GM04503 (cell line): ENCODE measurements at places on chromosomes 11 and 22.

DNA sequence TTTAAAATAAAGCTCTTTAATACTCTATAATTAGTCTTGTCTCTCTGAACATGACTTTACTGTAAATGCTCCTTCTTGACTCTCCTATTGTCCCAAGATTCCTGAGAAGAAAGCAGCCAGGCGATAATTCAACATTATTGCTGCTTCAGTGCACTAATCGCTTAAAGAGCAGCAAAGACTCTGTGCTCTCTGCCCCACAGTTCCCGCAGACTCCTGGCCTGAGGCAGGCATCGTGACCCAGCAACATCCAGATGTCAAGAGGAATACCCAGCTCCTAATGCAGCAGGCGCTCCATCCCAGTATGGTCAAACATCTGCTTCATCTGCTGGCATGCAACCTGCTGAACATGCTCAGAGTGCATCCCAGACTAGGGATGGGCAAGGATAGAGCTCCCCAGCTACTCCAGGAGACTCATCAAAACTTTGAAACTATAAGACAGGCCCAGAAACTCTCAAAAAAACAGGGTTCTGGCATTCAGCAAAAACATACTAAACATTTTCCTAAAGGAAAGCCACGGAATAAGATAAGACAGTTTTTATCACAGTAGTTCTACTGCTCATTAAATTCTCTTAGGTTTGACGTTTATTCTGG is 270.0 kb downstream of the SOX6 start:
- no peak for DNase-seq

GRCh38 chr11:67581469-67581868 is 2.1 kb upstream of the GSTP1 start:
- DNase-seq: no peak

DNA sequence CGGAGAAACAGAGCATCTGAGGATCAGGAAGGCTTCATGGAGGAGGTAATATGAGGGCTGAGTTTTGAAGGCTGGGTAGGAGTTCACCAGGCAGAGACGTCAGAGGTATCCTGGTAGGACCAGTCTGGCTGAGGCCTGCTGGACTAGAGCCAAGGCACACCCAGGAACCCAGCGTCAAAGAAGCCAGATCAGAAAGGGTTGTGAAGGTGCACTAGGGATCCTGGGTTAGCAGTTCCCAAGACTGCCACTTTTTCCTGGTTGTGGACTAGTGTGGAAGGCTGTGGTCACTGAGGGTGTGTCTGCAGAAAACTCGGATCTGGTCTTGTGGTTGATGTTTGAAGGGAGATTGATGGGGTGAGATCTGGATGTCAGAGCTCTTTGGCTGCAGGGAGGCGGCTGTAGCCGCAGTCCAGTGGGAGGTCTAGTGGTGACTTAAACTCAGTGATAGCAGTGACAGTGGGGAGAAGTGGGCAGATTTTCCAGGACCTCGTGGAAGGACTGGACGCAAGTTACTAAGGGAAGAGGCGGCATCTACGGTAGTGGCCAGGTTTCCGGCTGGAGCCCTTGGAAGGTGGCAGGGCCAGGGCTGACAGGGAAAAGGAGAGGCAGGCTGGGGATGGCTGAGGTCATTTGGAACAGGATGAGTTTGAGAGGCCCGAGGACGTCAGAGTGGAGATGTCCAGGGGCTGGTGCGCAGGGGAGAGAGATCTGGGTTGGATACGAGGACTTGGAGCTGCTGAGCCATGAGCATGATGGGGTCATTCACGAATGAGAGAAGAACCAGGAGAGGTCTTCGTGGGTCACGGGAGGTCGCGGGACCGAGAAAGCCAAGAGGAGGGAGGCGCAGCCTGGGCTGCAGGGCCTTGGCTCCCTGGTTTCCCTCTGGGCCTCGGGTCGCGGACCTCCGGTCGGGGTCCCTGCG is 10.9 kb downstream of the RELA start:
- DNase-seq: no peak

GRCh38 chr11:76690736-76691135 is 20.2 kb upstream of the LRRC32 start:
- peak; percentile 36 for DNase-seq

- DNase-seq: no peak
Observed at GRCh38 chr11:73412308-73412707, 36.1 kb downstream of the RELT start.

DNA sequence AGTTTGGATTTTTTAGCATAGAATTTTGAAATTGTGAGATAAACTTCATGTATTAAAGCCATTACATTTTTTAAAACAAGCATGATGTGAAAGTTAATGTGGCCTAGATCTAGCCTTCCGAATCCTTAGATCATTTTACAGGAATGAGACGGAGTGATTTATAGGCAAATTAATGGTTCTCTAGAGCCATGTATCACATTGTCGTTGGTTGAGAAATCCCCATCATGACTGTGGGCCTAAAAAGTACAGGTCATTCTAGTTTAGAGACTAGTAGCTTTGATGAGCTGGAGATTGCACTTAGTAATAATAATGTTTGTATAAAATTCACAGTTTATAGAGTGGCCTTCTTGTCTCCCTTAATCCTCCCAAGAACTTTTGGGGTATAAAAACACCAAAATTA is 7.1 kb downstream of the EWSR1 start:
- no peak for DNase-seq

DNA sequence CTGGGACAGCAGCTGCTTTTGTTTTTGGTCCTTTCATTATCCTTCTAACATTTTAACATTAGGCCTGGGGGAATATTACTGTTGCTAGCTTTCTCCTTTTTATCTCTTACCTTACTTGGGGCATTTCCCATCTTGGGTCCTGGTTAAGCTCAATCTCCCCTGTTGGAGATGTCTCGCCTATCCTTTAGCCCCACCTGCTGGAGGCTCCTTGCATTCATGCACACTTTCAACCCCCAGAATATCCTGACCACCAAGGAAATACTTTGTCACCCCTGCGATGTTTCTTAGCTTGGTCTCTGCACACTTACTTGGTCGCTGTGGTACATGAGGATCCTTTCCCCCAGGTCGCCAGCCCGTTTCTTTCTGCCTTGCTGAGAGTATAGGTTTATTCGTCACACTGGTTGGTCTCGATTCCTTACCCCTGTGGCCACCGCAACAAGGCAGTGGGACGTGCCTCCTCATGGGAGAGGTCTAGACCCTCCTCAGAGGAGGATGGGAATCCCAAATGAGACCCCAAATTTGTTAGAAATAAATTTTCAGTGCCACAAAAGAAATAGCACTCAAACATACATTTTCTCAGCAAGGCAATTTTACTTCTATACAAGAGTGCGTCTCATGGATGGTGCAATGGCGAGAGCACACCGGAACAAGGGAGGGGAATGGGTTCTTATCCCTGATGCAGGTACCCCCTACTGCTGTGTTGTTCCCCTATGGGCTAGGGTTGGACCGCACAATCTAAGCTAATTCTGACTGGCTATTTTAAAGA is 5.4 kb upstream of the TXN2 start:
- DNase-seq: no peak

DNA sequence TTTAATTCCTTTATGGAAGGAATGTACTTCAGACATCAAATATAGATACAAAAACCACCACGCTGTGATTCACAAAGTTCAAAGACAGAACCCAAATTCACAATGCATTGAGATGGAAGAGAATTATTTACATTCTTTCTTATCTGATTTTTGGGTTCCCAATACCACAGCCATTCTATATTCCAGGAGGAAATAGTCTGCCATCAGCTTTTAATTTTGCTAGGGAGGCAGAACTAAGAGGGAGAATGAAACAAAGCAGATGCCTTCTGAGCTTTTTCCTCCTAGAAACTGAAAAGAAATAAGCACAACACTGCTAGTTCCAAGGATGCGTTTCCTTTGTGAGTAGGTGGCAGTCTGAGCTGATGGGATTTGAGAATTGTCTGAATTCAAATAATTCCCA is 283.0 kb upstream of the NARS2 start:
- DNase-seq: no peak

GRCh38 chr11:48032721-48033120 is 52.4 kb downstream of the PTPRJ start:
- no peak for DNase-seq

DNA sequence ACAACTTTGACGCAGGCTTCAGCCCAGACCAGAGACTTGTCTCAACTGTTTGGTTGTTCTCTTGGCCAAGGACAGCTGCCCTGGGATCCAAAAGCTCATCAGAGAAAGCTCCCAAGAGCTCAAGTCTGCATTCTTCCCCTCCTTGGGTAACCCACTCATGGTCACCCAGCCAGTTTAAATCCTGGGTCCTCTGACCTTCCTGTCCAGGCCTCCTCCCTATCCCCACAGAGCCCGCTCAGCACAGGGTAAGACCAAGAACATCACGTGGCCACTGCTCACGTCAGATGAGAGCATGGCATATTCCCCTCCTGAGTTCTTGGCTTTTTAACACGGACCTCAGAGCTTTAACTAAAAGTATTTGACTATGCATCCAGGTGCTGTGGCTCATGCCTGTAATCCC is 25.8 kb downstream of the TSKU start:
- DNase-seq: no peak

DNA sequence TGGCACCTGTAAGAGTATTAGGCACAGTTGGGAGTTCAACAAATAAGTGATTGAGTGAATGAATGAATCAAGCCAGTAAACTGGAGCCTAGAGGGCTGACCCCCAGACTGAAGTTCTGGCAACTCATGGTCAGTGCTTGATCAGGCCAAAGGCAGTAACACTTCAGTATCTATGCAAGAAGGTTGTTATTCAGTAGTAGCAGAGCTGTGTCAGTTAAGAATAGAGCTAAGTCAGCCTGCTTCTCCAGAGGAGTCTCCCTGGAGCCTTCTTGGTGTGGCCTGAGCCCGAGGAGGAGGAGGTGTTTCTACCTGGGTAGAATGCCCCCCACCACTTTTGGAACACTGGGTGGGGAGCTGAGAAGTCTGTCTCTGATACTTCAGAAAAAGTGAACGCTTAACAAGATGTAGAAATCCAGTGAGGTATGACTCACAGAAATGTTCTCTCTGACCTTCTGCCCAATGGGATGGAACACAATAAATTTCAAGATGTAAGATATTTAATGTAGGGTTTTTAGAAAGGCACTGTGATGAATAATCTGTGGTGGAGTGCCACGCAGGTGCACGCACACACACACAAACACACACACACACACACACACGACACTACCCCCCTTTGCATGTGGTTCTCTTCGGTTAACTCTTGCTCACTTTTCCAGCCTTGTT is 219.9 kb downstream of the HIPK3 start:
- DNase-seq: no peak

- DNase-seq: peak; percentile 15
Observed at GRCh38 chr11:2175659-2176058, 4.0 kb upstream of the TH start.

DNA sequence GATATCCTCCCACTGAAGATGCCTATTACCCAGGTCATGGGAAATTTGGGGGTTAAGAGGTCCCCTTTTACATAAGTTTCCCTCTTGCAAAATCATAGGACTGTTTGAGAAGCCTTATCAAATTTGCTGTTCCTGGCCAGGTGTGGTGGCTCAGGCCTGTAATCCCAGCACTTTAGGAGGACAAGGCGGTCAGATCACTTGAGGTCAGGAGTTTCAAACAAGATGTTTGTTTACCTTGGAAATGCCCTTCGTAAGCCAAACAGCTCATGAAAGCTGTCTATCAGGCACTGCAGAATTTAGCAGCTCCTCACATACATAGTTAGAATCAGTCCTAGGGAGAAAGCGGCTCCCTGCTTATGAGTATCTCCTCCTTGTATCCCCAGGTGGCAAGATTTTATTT is 4.9 kb upstream of the EI24 start:
- DNase-seq: no peak

DNA sequence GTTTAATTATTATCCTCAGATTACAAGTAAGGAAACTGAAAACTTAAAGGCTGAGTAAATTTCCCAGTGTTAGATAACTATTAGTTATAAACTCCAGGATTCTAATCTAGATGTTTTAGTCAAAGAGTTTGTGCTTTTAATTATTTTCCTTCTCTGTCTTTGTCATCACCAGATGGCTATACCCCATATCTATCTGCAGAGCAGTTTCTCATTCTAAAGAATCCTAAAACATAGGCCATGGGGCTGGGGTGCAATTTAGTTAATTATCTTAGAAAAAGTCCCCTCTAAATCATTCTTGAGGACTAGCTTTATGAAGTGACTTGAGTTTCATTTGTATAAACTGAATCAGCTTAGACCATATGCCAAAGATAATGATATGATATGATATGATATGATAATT is 556.3 kb upstream of the ANO5 start:
- no peak for DNase-seq

GRCh38 chr22:33232071-33232470 is 173.9 kb upstream of the SYN3 start:
- DNase-seq: no peak

DNA sequence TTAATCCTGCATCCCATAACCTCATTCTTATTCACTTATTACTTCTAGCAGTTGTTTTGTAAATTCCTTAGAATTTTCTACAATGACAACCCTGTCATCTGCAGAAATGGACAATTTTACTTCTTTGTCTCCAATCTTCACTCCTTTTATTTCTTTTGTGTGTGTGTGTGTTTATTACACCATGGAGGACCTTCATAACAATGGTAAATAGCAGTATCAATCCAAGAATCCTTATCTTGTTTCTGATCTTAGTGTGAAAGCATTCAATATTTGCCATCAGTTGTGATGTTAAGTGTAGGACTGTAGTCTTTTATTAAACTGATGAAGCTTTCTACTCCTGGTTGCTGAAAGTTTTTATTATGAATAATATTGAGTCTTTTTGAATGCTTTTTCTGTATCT is 109.1 kb downstream of the MPPED2 start:
- DNase-seq: no peak

DNA sequence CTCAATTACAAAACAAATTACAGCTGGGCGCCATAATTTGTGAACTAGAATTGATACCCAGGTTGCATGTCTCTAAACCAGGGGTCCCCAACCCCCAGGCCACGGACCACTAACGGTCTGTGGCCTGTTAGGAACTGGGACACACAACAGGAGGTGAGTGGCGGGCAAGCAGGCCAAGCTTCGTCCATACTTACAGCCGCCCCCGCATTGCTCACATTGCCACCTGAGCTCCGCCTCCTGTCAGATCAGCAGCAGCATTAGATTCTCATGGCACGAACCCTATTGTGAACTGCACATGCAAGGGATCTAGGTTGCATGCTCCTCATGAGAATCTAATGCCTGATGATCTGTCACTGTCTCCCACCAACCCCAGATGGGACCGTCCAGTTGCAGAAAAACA is 12.9 kb downstream of the FCHSD2 start:
- DNase-seq: no peak

DNA sequence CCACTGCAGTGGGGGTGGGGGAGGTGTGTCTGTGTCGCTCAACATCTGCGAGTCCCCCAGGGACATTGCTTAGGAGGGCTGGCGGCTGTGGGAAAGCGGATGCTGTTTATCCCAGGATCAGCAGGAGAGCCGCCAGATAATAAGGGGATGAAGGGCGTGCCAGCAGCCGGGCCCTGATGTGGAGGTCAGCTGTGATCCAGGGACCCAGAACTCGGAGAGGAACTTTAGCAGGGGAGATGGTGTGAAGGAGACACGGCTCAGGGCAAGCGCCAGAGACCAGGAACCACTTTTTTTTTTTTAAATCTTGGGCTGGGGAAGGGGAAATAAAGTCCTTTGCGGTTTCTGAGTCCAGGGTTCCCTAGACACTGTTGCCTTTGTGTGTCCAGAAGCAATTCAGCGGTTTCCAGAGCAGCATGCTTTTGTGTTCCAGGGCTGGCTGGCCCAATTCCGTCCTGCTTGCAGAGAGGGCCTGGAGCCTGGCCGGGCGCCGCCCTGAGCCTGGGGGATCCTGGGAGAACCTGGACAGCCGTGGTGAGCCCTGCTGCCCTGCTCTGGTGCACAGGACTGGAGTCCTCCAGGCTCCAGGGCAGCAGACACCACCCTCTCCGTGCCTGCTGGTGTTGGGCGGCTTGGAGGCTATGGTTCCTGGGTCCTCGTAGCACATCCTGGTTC is at the start of gene GRAMD4:
Gene GRAMD4 (plus strand): TSS at position 557 of the 672 bp plus-strand sequence. CDS start 6,414 bp downstream, outside the sequence.
- no peak for DNase-seq
